Stimulated activated naive CD8-positive, alpha-beta T cell treated with anti-CD3 and anti-CD28 coated beads, Interleukin-15, amount 100 ng/mL, for 72 hours (primary cell): ENCODE measurements at places on chromosomes 7 and 10.

DNA sequence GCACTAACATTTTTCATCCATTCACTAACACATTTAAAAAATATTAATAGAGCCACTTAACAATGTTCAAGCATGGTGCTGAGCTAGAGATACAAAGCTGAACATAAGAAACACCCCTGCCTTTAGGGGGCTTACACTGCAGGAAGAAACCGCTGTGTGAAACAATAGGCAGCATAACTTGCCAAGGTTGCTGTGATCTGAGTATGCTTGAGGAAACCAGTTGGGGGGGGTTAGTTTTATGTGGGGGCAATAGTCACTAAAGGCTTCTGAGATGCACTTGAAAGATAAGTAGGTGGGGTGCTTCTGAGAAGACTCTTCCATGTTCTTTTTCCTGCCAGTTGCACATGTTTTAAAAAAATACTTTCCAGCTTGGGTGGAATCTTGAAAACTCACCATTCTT is 2.8 kb downstream of the RBM17 start:
- DNase-seq, result no peak

GRCh38 chr10:7787150-7787856 is 490 bp downstream of the KIN start:
- no peak for DNase-seq

DNA sequence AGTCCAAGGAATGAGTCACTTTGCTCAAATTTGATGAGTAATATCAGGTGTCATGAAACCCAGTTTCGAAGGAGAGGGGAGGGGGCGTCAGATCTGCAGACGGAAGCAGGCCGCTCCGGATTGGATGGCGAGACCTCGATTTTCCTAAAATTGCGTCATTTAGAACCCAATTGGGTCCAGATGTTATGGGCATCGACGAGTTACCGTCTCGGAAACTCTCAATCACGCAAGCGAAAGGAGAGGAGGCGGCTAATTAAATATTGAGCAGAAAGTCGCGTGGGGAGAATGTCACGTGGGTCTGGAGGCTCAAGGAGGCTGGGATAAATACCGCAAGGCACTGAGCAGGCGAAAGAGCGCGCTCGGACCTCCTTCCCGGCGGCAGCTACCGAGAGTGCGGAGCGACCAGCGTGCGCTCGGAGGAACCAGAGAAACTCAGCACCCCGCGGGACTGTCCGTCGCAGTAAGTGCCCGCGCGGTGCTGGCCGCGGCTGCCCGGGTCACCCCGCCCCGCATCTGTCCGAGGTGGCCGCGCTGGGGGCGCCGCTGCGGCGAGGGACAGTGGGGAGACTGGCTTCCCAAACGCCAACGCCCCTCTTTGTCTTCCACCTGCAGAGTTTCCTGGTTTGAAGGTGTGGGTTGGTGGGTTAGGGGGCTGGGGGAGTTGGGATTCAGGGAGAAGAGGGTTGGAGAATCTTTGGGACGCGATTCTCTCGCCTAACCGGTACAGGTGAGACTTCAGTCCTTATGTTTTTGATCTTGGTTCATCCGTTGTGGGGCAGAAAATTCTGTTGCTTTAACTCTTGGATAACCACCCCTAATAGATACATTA is at the start of gene TAC1:
TAC1 (plus strand) TSS at position 351 of the 829 bp plus-strand sequence. CDS start 527 bp downstream, outside the sequence.
- no peak for DNase-seq

- DNase-seq, result no peak
Observed at GRCh38 chr7:81886211-81886764, 116.4 kb upstream of the HGF start.

- DNase-seq, result no peak
Observed at GRCh38 chr7:97844036-97844435, 28.2 kb downstream of the ASNS start.

- no peak for DNase-seq
Observed at GRCh38 chr10:92756201-92757065, 66.7 kb downstream of the HHEX start.

DNA sequence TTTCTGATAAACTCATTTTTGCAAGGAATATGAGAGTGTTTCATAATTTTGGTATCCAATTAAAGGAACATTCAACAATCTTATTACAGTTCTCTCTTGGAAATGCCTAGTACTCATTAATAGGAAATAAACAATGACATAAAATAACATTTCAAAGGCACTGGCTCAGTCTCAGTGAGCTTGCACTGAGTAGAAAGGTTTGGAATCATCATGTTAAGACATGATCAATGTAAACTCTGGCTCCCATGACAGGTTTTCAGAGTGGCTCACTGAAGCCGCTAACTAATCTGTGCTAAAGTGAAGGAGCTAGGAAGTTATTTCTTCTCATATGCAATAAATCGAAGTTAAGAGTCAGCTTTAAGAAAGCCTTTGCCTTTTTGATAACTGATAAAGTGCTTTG is 203.3 kb upstream of the HGF start:
- no peak for DNase-seq

- DNase-seq, result no peak
Observed at GRCh38 chr7:143429770-143430698, 13.2 kb upstream of the TAS2R60 start.

GRCh38 chr10:17056781-17057428 is 72.7 kb downstream of the CUBN start:
- no peak for DNase-seq

- DNase-seq, result peak; percentile 64
Observed at GRCh38 chr10:124539935-124540641, 78.5 kb downstream of the LHPP start.

- DNase-seq, result no peak
Observed at GRCh38 chr10:33706746-33707145, 372.3 kb upstream of the NRP1 start.

- no peak for DNase-seq
Observed at GRCh38 chr10:133283931-133284330, 7.3 kb upstream of the ADAM8 start.

- no peak for DNase-seq
Observed at GRCh38 chr10:59867590-59867989, 38.8 kb downstream of the CCDC6 start.

GRCh38 chr10:21518149-21518640 is 7.3 kb downstream of the SKIDA1 start:
- no peak for DNase-seq

DNA sequence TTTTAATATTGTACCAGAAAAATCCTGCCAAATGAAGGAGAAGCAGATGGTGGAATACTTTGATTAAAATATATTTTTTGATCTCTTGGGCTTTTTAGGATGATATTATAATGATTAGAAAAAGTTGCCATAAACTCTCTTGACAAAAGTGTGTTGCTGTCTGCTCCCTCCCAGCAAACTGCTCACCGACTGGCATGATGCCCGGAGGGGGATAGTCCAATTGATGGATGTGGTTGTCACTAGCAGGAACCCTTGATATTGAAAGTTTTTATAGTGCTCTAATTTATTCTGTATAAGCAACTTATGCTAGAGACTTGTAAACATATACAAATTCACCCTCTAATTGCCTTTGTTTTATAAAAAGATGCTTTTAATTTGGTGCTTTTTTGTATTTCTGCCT is 114.0 kb downstream of the DNAH11 start:
- no peak for DNase-seq

DNA sequence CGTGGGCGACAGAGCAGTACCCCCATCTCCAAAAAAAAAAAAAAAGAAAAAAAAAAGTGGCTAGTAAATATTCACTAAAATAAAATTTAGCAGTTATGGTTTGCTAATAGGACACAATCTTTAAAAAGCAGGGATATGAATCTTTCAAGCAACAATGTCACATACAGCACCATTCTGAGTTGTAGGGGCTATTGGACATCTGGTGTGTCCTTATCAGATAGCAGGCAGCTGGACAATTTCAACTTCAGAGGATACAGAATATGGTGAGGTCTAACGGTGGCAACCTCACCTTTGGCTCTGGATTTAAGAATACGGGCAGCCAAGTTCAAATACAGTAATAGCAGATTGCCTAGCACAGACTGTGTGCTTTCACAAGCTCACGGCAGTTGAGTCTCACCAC is 51.1 kb downstream of the SLC37A3 start:
- DNase-seq, result no peak

DNA sequence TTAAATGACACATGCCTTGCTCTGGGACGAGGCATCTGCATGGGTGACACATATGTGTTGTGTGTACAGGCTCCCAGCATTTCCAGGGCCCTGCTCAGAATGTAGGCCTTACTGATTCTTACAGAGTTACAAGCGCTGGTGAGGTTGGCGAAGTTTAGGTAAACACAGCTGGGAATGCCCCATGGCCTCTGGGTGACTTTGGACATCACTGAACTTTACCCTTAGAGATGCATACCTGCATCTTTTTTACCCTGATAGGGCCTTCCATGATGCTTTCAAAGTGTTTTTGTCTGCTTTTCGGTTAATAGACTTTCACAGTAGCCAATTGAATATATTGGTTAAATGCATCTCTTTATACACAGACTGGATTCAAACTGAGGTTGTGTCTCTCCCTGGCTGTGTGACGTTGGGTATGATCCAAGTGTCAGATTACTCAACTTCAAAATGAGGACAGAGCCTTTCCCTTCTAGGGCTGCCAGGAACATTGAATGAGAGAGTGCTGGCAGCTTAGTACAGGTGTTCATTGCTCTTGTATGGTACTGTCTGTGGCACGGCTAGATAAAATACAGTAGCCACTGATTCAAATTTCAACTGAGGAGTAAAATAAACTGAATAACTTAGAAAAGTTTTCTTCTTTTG is 29.5 kb downstream of the EGFR start:
- no peak for DNase-seq

DNA sequence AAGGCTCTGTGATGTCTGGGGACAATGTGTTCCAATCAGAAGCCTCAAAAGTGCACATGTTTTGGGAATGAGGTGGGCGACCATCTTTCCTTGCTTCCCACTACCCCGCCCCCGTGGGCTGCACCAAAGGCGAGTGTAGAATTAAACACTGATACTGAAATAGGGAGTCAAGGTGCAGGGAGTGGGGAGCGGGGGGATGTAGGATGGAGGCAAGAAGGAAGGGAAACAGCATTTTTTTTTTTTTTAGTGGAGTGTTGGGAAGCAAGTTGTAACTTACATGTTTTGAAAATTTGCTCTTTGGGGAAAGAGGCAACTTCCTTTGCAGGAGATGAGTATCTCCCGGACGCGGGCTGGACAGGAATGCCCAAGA is 484 bp upstream of the DLX5 start:
- no peak for DNase-seq

GRCh38 chr7:16963044-16963443 is 81.3 kb upstream of the AGR3 start:
- no peak for DNase-seq

GRCh38 chr10:8369666-8370065 is 315.2 kb downstream of the GATA3 start:
- no peak for DNase-seq

GRCh38 chr10:14086596-14086995 is 244.1 kb downstream of the FRMD4A start:
- no peak for DNase-seq

DNA sequence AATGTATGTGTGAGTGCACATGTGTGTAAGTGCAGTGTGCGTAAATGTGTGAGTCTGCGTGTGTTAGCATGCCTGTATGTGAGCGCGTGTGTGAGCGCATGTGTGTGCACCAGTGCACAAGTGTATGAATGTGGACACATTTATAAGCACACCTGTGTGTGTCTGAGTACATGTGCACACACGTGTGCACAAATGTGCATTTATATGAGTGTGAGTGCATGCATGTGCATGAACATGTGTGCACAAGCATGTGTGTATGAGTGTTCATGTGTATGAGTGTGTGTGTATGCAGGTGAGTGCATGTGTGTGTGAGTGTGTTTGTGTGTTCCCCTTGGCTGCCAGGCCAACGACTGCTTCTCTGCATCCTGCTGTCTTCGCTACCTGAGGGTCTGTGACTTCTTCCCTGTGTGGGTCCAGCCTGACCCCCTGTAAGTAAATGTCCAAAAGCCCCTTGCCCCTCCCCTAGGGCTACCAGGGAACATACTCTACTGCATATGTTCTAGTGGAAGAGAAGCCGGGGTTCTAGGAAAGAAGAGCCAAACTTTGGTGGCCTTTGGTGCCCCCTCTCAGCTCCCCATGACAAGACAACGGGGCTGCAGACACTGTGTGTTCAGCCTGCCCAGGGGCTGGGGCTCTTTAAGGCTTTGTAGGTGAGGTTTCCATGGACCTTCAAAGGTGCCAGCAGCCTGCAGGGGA is 17.0 kb downstream of the GOLGA7B start:
- no peak for DNase-seq

DNA sequence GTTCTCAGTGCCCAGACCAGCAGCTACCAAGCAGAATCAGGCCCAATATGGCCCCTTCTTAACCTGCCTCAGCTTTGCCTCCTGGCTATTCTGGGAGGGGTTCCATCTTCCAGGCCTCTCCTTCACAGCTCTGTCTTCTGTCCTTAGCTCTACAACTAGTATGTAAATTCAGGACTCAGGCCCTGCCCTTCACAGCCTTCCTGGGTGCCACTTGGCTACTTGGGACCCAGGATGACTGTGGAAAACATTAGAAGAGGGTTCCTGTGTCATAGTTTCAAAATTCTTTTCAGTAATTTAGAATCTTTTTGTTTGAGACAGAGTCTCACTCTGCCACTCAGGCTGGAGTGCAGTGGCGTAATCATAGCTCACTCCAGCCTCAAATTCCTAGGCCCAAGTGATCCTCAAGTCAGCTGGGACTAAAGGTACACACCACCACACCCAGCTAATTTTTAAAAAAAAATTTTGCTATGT is 33.2 kb upstream of the PAPSS2 start:
- DNase-seq, result no peak

DNA sequence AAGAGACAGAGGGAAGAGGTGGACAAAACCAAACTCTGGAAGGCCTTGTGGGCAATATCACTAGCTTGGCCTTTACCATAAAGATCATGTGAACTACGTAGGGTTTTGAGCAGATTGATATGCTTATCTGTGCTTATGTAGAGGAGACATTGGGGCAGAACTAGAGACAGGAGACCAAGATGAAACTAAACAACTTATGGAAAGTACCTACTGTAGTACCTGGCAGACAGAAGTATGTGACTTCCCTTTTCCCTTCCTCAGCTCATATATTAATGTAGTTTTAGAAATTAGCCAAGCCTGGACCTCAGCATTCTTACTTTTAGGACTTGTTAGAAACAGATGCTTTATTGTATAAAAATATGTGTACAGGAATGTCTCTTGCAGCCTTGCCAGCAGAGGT is 14.0 kb upstream of the IL6 start:
- no peak for DNase-seq

- DNase-seq, result no peak
Observed at GRCh38 chr10:50550291-50550839, 73.4 kb downstream of the SGMS1 start.

GRCh38 chr10:129741280-129741977 is 222.6 kb downstream of the EBF3 start:
- DNase-seq, result no peak

DNA sequence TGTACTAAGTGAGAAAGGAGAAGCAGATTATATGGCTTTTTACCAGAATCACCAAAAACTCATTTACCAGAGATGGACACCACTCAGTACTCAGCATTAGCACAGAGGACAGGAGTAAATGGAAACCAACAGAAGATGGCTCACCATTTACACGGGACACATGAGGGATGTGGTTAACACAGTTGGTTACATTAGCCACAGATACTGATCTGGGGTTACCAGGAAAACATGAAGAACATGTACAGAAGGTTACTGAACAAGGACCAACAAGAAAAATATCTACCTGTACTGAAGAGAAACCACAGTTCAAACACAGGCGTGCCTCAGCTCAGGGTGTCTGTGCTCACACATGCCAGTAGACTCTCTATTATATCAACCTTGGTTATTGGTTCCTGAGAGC is 1285.8 kb upstream of the SORCS1 start:
- no peak for DNase-seq
